HTR-8/SVneo (cell line): ENCODE measurements at places on chromosomes 13 and 19.

- DNase-seq = no peak
Observed at GRCh38 chr19:38559428-38560401, 58.0 kb downstream of the MAP4K1 start.

DNA sequence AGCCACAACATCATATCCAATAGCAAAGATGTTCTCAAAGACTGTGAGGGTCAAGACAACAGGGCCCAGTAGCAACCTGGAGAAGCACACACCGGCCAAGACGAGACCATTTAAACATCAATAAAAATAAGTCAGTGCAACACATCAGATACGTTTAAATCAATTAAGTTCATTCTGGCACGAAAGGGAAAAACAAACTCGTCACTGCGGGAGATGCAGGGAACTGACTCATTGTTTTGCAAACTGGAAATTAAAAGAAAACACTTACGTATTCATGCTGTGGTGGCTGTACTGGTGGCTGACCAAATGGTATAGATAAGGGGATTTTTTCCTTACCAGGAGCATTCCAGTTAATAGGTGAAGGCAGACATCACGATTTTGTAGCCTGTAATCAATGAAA, 26.3 kb upstream of the SLC15A1 start:
- no peak for DNase-seq

DNA sequence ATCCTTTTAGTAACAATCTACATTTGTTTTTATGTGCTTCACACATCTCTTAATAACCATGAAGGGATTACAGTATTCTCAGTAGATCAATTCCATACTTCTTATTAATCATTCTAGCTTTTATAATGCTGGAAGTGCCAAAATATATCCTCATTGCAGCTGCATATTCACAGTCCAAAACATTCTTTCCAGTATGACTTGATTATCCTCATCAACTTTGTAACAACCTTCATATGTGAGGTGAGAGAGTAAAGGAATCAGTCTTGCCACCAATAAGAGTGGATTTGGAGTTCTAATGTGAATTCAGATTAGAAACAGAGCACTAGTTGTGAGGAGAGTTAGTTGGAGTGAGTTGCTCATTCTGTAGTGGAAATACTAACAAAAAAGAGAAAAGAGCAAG, 208.0 kb upstream of the SPRY2 start:
- no peak for DNase-seq

GRCh38 chr19:33161201-33161600, 29.3 kb downstream of the WDR88 start:
- no peak for DNase-seq

- DNase-seq = no peak
Observed at GRCh38 chr13:112771139-112771876, 81.5 kb downstream of the ATP11A start.

DNA sequence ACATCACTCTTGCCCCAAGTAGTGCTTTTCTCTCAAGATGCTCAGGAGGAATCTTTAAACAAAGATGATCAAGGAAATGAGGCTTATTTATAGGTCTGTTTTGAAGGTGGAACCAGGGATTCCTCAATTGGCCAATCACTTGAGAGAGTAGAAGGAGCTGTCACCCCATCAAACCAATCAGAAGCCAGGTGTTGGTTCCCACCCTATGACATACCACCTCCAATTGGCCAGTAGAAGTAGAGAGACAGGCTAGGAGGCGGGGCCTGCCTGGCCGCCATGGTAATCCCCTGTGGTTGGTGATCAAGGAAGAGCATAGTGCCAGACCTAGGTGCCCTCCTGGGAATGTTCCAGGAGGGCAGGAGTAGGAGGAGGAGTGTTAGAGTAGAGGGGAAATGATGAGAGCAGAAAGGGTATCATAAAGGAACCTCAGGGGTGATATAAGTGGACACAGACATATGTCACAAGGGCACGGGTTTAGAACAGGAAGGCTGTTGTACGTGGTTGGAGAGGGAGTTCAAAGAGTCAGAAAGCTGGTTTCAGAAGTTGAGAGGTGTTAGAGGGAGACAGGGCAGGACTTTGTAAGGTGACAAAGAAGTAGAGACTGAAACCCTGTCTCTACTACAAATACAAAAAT, 10.5 kb downstream of the PMIS2 start:
- DNase-seq = no peak

GRCh38 chr13:20652946-20653345, 50.6 kb upstream of the IL17D start:
- DNase-seq = no peak

DNA sequence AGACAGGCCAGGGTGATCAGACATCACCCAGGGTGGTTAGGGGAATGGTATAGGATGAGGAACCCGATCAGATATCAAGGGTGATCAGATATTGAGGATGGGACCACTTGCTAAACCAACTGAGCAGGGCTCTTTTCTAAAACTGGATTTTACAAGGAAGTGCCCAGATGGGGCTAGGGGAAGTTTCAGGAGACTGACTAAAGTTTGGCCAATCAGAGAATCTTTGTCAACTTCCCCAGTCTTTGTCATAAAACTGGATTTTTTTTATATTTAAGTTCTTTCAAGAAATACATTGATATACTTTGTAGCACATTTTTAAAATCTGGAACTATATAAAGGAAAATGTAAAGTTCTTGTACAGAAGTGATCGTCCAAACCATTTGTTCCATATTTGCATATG, 30.5 kb upstream of the DLEU7 start:
- DNase-seq = no peak

- no peak for DNase-seq
Observed at GRCh38 chr13:39418424-39418823, 184.6 kb downstream of the LHFPL6 start.

DNA sequence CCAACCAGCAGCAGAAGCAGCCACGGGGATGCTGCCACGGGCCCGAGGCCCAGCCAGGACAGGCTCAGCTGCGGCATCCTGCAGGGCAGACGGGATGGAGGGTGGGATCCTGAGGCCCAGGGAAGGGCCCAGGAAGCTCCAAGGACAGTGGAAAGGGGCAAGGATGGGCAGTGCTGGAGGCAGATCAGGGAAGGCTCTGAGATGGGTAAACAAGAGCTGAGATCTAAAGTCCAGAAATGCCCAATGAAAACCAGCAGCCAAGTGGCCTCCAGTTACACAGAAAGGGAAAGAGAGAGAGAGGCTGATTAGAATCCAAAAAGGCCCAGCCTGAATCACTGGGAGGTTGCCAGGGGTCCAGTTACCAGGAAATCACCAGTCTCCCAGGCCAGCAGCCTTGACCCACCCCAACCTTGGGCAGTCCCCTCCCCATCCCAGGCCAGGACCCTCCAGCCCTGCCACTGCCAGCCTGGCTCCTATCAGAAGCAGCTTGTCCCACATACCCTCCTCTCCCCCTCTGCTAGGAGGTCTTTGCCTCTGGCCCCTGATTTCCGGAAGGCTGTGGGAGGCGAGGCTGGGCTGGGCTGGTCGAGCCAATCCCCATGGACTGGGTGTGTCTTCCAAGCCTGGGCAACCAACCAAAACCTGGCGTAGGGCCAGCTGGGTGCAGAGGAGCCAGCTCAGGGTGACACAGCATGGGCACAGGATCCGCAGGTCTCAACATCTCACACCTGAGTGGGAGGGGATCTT, at the start of gene CYP4F11:
Gene CYP4F11, minus strand, starts transcription at position 198 of the 747 bp plus-strand sequence. Its CDS starts 121 bp downstream, at position 77.
- no peak for DNase-seq

DNA sequence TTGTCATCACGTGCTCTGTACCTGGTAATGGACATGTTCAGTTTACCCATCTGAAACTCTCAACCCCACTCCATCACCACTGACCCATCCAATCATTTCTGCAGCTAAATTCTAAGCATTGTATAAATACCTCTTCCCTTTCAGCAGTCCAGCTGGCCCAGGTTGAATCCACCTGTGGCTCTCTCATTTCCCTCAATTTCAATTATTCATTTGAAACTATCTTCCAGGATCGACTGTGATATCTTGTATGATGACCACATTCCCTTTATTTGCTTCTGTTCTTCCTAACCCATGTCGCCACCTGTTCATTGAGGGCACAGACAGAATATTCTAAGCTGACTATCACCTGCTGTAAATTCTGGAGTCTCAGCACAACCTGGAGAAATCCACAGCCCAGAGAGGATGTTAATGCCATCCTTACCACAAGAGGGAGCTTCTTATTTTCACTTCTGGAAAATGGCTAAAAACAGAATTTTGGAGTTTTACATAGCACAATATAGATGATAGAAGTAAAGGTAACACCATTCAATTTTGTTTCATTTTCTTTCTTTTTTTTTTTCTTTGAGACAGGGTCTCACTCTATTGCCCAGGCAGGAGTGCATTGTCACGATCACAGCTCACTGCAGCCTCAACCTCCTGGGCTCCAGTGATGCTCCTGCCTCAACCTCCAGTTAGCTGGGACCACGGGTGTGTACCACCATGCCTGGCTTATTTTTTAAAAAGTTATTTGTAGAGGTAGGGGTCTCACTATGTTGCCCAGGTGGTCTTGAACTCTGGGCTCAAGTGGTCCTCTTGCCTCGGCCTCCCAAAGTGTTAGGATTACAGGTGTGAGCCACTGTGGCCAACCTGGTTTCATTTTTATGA, 38.6 kb downstream of the ZNF823 start:
- peak; percentile 51 for DNase-seq

DNA sequence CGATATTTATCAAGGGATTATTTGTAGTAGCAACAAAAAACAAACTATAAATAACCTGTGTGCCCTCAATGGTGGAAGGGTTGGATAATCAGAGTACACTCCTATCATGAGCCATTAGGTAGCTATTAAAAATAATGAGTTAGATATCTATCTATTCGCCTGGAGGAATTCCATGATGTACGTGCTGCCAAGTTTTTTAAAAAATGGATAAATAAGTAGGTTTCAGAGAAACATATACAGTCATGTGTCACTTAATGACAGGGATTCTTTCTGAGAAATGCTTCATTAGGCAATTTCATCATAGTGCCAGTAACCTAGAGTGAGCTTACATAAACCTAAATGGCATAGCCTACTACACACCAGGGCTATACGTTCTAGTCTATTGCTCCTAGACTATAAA, 6.2 kb upstream of the OR1I1 start:
- no peak for DNase-seq

GRCh38 chr13:103153466-103153865, 87.2 kb upstream of the SLC10A2 start:
- no peak for DNase-seq

DNA sequence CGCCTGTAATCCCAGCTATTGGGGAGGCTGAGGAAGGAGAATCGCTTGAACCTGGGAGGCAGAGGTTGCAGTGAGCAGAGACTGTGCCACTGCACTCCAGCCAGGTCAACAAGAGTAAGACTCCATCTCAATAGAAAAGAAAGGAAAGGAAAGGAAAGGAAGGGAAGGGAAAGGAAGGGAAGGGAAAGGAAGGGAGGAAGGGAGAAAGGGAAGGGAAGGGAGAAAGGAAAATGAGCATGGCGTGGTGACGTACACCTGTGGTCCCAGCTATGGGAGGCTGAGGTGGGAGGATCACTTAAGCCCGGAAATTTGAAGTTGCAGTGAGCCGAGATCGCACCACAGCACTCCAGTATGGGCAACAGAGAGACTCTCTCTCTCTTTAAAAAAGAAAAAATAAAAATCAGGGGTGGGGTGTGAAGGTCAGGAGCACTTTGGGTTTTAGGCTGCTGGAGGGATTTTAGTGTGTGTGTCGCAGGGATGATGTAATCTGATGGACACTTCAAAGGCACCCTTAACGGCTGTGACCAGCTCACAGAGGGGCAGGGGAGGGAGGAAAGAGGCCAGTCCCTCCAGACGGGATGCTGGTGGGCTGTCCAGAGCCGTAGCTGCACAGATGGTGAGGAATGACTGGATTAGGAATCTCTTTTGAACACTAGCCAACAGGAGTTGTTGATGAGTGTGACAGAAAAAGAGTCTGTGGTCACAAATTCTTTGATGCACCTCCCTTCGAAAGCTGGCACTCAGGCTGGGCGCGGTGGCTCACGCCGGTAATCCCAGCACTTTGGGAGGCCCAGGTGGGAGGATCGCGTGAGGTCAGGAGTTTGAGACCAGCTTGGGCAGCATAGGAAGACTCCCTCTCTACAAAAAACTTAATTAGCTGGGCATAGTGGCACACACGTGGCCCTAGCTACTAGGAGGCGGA, 27.6 kb downstream of the TMPRSS9 start:
- DNase-seq = no peak

- DNase-seq = no peak
Observed at GRCh38 chr13:51801631-51802099, 2.3 kb downstream of the DHRS12 start.

DNA sequence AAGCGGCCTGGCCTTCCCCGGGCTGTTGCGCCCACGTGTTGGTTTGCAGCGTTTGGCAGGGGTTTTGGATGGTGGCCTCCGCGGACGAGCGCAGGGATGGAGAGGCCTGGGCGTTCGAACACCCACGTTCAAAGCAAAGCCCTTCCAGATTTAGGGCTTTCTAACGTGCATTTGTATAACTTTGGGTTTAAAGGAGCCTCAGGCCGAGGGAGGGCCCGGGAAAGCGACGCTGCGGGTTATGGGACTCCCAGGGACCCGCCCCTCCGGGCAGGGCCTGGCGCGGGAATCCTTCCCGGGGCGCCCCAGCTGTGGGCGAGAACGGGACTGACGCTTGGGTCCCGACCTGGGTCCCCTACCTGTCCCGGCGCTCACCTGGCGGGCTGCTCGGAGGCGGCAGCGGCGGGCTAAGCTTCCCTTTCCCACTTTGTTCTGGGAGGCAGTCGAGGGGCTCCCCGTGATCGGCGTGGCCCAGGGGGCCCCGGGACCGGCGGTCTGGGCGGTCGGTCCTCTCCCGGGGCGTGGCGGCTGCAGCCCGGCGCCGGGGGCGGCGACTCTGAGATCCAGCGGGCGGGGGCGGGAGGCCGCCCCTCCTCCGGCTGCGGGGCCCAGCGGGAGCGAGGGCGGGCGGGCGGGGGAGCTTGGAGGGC, at the start of gene FBXO17:
Gene FBXO17, minus strand, starts transcription at position 529 of the 647 bp plus-strand sequence. CDS start 25,423 bp downstream, outside the sequence.
- DNase-seq = peak; percentile 67

GRCh38 chr19:29113838-29114237, 99.1 kb downstream of the UQCRFS1 start:
- DNase-seq = no peak

- DNase-seq = no peak
Observed at GRCh38 chr13:40197936-40198595, 468.4 kb downstream of the FOXO1 start.

- no peak for DNase-seq
Observed at GRCh38 chr19:10736916-10737551, 19.2 kb downstream of the DNM2 start.

DNA sequence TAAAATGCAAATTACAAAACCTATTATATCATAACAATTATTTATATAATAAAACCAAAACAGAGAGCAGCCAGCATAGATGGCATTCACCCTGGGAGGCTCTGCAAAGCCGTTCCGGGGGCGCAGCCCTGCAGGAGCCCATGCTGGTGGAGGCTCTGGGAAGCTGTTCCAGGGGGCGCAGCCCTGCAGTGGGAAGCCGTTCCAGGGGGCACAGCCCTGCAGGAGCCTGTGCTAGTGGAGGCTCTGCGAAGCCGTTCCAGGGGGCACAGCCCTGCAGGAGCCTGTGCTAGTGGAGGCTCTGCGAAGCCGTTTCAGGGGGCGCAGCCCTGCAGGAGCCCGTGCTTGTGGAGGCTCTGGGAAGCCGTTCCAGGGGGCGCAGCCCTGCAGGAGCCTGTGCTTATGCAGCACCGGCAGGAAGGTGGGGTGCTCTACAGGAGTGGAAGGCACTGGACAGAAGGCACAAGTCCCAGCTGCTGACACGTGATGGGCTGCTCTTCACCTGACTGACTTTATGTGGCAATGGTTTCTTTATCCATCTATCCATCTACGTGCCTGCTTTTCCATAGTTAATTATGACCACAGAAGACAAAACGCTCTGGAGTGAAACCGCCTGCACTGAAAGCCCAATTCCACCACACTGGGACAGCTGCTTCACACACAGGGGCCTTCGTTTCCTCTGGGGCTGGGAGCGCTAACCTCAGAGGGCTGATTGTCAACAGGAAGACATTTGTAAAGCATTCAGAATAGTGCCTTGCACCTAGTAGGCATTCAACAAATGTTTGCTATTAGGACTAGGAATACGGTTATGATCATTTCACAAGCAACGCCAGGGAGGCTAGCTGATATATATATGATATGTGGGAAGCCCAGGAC, 23.7 kb downstream of the PCID2 start:
- DNase-seq = no peak
